ENCODE measurements at places on chromosomes 5 and 9. TPM values are rescaled to one million over a fixed set of nuclear protein-coding genes. Genes with fewer than 3 reads are reported as not detected.

The MGAT4B gene
- total RNA-seq = 101 TPM

The PROB1 gene
- 2.7 TPM for total RNA-seq

The RLN2 gene
- total RNA-seq = 4.7 TPM

The SLC6A3 gene
- 0.85 TPM for total RNA-seq

The DDX46 gene
- 69.0 TPM for total RNA-seq

The JMY gene
- 15.9 TPM for total RNA-seq

The ZNF484 gene
- 17.1 TPM for total RNA-seq

The LHX2 gene
- 0.19 TPM for total RNA-seq

DNA sequence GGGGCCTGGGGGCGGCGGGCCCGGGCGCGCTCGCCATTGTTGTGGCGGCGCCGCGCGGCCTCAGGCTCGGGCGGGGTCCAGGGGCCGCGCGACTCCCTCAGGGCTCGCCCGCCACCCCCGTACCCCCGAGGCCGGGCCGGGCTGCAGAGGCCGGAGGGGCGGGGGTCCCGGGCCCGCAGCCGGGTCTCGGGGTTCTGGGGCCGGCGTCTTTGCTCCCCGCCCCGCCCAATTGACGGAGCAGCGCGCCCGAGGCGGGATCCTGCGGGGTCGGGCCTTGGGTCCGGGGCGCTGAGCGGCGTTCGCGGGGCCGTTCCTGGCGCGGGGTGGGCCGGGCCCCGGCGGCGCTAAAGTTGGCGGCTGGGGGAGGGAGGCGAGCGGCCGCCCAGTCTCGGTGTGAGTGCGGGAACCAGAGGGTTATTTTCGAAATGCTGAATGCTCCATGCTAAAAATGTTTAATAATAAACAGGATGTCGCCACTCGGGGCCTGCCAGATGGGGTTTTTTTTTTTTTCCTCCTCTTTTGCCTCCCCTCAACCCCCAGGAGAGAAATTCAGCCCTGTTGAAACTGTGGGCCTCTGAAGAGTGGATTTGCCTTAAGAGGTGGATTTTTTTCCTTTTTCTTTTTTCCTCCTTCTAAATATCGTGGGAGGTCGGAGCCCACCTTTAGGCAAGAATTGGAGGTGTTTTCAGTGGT lies 724 bp downstream of the PRRC2B start:
- no peaks in the 10 kb centered on the region for H3K27me3 ChIP-seq
- H3K4me1 ChIP-seq = peaks cover 52% of the 10 kb centered on the region
- no peaks in the 10 kb centered on the region for H3K36me3 ChIP-seq
- DNase-seq = peak; percentile 63
- peak overlapping the region; percentile 98 for H3K27ac ChIP-seq

GRCh38 chr5:56302027-56302426 lies 68.9 kb upstream of the ANKRD55 start:
- H3K4me1 ChIP-seq = no peaks in the 10 kb centered on the region
- DNase-seq = no peak
- no peak overlapping the region for H3K27ac ChIP-seq
- H3K4me3 ChIP-seq = no peak overlapping the region
- 0 out of 2 replicates have a peak, but pooled peaks cover 5% of the 10 kb centered on the region for H3K36me3 ChIP-seq
- no peaks in the 10 kb centered on the region for H3K27me3 ChIP-seq

GRCh38 chr5:171581781-171582180 lies 162.3 kb downstream of the FGF18 start:
- no peaks in the 10 kb centered on the region for H3K36me3 ChIP-seq
- H3K27me3 ChIP-seq = no peaks in the 10 kb centered on the region
- no peaks in the 10 kb centered on the region for H3K4me1 ChIP-seq
- H3K4me3 ChIP-seq = no peak overlapping the region
- H3K27ac ChIP-seq = no peak overlapping the region
- no peak for DNase-seq

- H3K36me3 ChIP-seq = no peaks in the 10 kb centered on the region
- no peaks in the 10 kb centered on the region for H3K27me3 ChIP-seq
- H3K4me3 ChIP-seq = no peak overlapping the region
- H3K4me1 ChIP-seq = no peaks in the 10 kb centered on the region
- no peak for DNase-seq
Measured at GRCh38 chr5:56396634-56397033, 163.5 kb upstream of the ANKRD55 start.

DNA sequence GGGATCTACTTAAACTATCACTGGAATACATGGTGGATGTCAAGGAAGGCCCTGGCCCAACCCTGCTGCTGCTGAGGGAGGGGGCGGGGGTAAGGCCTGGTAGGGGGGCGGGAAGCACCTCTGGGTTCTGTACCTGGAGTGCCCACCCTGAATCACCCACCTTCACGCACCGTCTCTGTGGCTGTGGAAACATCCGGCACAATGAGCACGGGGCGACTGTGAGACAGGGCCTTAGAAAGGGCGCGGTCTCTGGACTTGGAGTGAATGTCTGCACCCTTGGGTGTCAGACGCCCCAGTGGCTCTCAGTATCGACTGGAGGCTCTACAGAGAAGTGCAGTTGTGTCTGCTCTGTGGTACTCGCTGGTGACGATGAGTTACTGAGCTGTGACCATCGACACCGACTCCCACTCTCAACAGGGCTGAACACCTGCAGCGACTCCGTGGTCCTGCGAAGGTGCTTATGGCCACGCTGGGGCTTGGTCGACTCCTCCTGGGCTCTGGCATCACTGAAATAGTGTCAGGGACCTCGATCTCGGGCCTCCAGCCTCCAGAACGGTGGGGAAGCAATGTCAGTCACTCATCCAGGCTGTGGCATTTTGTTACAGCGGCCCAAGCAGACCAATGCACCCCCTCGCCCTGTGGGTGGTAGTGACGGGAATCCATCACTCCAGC lies 25.5 kb upstream of the SLC6A19 start:
- no peak overlapping the region for H3K4me3 ChIP-seq
- H3K27me3 ChIP-seq = no peaks in the 10 kb centered on the region
- H3K36me3 ChIP-seq = no peaks in the 10 kb centered on the region
- no peak for DNase-seq

- H3K27ac ChIP-seq = peak overlapping the region; percentile 67
- no peaks in the 10 kb centered on the region for H3K36me3 ChIP-seq
- peaks cover 30% of the 10 kb centered on the region for H3K4me1 ChIP-seq
- DNase-seq = peak; percentile 54
Measured at GRCh38 chr9:89410641-89411350, 87.1 kb downstream of the SEMA4D start.

- peaks cover 3% of the 10 kb centered on the region for H3K4me1 ChIP-seq
- no peak overlapping the region for H3K4me3 ChIP-seq
- no peak for DNase-seq
- H3K36me3 ChIP-seq = no peaks in the 10 kb centered on the region
Measured at GRCh38 chr5:78549043-78549442, 99.5 kb downstream of the LHFPL2 start.

DNA sequence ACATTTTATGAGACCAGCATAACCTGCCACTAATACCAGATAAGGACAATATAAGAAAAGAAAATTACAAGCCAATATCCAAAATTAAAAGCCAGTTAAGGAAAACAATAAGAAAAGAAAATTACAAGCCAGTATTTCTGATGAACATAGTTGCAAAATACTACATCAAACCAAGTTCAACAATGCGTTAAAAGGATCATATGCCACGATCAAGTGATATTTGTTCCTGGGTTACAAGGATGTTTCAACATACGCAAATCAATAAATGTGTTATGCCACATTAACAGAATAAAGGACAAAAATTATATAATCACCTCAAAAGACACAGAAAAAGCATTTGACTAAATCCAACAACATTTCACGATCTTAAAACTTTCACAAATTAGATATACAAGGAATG lies 431.9 kb downstream of the ELAVL2 start:
- H3K36me3 ChIP-seq = 0 out of 2 replicates have a peak, but pooled peaks cover 3% of the 10 kb centered on the region
- no peak overlapping the region for H3K4me3 ChIP-seq
- no peaks in the 10 kb centered on the region for H3K27me3 ChIP-seq
- H3K27ac ChIP-seq = no peak overlapping the region
- H3K4me1 ChIP-seq = no peaks in the 10 kb centered on the region

DNA sequence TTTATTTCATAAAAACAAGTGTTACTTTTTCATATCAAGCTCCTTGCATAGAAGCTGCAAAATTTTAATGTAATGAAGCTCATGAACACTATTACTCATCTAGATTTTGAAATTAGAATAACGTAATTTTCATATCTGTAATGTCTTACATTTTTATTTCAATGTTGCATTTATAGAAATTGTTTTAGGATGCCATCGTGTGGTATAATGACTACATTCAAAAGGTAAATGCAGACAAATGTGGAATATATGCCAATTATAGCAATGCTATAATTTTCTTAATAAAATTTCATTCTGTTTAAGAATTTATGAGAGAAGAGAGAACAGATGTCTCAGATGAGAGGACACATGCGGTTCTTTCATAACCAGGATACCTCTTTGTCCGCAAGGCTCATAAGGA lies 230.2 kb downstream of the TMEM232 start:
- no peak overlapping the region for H3K27ac ChIP-seq
- DNase-seq = no peak
- H3K4me1 ChIP-seq = no peaks in the 10 kb centered on the region
- no peaks in the 10 kb centered on the region for H3K36me3 ChIP-seq
- H3K27me3 ChIP-seq = no peaks in the 10 kb centered on the region

GRCh38 chr9:121529237-121529987 lies 29.8 kb upstream of the GGTA1 start:
- no peaks in the 10 kb centered on the region for H3K4me1 ChIP-seq
- H3K27ac ChIP-seq = no peak overlapping the region
- no peaks in the 10 kb centered on the region for H3K36me3 ChIP-seq
- H3K4me3 ChIP-seq = no peak overlapping the region
- no peak for DNase-seq

- no peak overlapping the region for H3K4me3 ChIP-seq
- no peaks in the 10 kb centered on the region for H3K27me3 ChIP-seq
- H3K36me3 ChIP-seq = no peaks in the 10 kb centered on the region
- H3K4me1 ChIP-seq = peaks cover 8% of the 10 kb centered on the region
Measured at GRCh38 chr5:59420596-59420995, 472.9 kb downstream of the PDE4D start.
